ENCODE measurements at places on chromosomes 1 and 21.

DNA sequence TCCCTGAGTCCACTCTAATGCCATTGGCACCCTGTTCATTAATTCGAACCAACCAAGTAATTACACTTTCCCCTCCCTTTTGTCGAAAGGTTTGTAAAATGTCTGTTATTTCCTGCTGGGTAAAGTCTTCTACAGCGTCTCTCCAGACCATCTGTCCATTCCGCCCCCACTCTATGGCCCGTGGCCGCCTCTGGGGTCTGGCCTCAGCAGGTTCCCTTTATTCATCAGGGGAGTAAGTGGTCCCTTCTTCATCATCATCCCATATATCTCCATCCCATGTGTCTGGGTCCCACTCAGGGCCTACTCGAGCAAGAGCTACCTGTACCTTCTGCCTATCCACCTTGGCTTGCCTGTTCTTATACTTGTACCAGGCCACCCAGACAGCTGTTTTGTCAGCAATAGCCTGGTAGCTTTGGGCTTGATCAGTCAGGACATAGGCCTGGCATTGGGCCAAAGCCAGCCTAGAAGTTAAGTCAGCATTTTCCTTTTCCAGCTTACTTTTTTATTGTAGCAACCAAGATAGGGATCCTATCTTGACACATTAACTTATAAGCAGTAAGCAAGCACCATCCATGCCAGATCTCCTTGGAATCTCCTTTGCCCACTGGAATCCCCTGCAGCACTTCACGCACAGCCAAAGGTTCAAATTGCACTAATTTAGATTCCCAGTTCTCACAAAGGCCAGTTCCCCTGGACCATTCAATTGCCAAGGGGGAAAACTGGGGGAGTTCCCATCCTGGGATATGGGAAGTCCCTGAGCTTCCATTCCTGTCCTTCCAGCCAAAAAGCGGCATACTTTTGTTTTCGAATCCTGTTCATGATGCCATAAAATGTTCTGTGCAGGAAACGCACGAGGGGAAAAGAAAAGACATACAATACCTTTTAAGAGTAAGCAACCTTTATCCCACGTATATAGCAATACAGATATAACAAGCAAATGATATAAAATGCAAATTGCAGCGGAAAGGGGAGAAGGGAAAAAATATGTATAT lies 6.6 kb upstream of the STUM start:
- DNase-seq, result no peak

- DNase-seq, result no peak
These were observed 35.5 kb upstream of the SLC19A1 start for GRCh38 chr21:45577801-45578175.

- peak; percentile 40 for DNase-seq
These were observed 41.4 kb downstream of the TRIM62 start for GRCh38 chr1:33140153-33141149.

- no peak for DNase-seq
These were observed 78.8 kb downstream of the TRABD2B start for GRCh38 chr1:47918257-47918867.

DNA sequence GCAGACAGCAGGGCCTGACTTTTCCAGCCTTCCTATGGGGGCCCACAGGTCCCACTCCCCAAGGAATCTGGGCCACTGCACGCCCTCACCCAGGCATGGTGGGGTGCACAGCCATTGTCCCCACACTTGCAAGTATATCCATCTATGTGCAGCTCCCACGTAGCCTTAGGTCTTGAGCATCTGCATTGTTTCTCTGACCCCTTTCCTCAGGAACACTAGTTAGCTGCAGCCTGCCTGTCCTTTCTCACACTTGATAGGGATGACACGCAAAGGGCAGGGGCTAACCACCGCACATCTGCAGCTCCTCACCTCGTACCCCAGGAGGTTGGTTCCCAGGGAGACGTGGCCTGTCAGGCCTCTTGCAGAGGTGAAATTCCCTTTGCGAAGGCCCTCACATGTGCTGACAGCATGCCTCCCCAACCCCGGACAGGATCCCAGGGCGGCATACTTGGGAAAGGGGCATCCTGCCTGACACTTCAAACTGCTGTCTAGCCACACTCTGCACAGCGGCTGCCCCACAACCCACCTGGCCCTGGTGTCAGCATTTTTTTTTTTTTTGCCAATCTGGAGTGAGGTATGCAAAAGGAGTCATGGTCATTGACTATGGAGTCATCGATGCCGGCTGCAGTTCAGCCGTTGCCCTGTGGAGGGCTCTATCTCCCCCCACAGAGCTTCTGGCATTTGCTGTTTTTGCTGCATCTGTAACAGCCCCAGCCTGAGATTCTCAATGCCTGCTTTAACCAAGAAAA lies 5.0 kb downstream of the JMJD4 start:
- peak; percentile 81 for DNase-seq

GRCh38 chr1:205301205-205301821 lies 20.2 kb downstream of the NUAK2 start:
- DNase-seq, result peak; percentile 86

DNA sequence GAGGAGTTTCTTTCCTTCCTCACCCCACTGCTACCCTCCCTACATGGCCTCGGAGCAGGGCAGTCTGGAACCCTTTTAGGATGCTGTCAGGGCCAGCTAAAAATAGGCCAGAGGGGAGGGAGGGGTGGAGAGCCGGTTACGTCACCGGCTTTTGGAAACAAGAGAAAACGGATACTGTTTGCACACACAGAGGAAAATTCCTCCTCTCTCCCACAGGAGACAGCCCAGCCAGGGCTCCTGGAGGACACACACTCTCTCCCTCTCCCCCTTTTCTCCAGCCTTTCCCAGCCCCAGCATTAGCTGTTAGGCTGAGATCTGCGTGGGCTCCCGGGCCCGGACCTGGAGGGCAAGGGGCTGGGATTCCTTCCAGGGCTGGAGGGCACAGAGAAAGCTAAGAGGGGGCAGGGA lies 20.0 kb upstream of the ALDH4A1 start:
- peak; percentile 59 for DNase-seq

- peak; percentile 10 for DNase-seq
These were observed 436.4 kb downstream of the PLA2G4A start for GRCh38 chr1:187264995-187265602.

- no peak for DNase-seq
These were observed 36.3 kb downstream of the GPR161 start for GRCh38 chr1:168100315-168101002.

DNA sequence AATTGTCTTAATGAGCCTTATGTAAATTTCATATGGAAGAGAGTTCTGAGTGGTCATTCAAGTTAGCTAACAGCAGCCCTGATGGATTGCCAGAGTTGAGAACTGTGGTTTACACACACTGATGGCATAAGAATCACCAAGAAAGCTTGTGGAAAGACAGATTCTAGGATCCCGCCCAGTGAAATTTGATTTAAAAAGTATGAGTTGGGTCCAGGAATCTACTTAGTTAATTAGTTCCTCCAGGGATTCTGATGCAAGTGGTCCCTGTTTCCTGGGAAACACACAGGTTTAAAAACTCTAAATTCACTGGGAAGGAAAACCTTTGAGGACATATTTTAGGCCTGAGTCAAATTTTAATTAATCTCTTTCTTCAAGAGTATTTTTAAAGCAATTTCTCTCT lies 144.3 kb downstream of the NTPCR start:
- DNase-seq, result no peak

GRCh38 chr1:84479998-84480397 lies 932 bp downstream of the RPF1 start:
- DNase-seq, result no peak

DNA sequence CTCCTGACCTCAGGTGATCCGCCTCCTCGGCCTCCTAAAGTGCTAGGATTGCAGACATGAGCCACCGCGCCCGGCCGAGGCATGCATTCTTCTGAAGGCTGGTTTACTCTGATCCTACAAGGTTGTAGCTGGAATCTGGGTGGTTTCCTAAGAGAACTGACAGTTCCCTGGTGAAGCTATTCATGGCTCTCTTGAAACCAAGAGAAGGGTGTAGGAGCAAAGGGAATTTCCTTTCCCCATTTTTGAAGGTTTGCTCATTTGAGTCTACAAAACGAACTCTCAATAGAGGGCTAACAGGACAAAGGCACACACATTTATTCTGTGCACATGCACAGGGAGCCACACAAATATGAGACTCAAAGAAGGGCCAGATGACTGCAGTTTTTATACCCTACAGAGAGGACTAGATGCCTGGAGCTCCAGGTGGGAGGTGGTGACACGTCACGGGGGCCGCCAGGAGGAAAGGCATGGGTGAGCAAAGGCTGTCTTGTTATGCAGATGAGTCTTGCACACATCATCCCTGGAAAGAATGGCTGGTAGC lies 49.5 kb upstream of the ERRFI1 start:
- no peak for DNase-seq

- no peak for DNase-seq
These were observed 36.6 kb upstream of the HMGN1 start for GRCh38 chr21:39385299-39386145.

- DNase-seq, result no peak
These were observed 56.9 kb downstream of the COP1 start for GRCh38 chr1:176149939-176150807.

DNA sequence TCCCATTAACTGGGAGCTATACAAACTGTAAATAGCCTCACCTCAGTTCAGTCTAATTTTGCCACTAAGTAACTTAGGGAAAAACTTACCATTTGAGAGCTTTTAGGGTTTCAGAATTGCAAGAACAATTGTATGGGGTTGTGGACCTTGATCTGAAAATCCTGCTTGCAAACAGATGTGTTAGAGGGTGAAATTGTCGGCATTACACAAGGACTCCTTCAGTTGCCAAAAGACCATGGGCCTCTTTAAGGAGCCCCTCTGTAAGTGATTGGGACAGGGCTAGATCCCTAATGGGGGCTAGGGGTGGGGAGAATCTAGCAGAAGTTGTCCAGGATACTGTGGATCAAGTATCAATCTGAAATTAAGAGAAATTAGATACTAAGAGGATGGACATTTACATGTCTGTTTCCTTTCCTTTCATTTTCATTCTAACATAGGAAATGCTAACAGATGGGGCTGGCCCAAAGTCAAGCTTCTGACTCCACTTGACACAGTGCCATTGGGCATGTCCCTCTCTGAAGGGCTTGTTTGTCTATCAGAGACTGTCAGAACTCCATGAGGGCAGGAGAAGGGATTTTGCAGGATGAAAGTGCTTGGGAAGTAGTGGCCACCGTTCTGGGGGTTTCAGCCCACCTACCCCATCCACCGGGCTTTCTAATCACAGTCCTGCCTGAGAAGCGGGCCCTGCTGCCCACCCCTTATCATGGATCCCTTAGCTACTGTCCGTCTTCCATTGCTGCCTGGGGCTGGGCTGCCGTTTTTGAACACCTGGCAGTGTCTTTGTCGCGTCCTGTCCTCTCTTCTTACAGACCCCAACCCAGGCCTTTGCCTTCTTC lies 54.7 kb downstream of the STUM start:
- DNase-seq, result no peak

GRCh38 chr1:183165456-183165855 lies 20.6 kb upstream of the LAMC2 start:
- DNase-seq, result no peak

DNA sequence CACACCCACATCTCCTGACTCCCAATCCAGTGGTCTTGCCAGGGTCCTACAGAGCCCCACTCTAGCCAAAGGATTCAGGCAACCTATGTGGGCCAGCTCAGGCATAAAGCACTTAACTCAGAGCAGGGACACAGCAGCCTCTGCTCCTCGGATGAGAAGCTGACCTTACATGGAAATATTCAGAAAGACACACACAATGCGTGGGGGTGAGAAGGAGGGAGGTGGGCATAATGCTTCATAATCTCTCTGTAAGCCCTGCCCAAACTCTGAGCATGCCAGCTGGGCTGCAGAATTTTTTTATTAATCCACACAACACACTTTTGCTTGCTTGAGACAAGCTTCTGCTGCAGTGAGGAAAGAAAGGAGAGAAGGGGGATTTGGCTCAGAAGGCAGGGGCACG lies 21.6 kb downstream of the KCND3 start:
- DNase-seq, result no peak

DNA sequence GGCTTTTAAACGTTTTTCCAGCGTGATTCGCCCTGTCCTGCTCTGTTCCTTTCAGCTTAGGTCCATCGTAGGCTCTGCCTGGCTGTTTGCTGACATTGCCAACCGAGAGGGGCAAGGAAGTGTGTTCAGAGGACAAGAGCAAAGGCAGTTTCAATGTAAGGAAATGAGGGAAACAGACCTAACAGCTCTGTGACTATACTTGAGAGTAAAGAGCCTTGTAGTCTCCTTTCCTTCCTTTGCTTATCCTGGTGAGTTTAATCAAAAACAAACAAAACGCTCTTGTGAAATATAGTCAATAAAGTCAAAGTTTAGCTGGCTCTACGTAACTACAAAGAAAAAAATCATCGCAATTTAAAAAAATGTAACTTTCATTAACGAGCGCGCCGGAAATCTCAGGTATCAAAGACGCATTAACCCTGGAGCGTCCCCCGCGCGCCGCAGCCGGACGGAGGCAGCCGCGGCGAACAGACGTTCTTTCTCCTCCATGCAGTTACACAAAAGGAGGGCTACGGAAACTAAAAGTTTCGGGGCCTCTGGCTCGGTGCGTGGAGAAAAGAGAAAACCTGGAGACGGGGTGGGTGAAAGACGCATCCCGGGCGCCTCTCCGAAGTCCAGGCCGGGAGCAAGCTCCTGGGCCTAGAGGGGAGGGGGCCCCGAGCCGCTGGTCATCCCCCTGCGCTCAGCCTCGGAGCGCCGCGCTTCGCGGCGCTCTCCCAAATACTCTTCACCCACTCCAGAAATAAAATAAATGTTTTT lies 617 bp upstream of the ADGRL2 start:
- no peak for DNase-seq

- DNase-seq, result no peak
These were observed 228.7 kb upstream of the CAMK1G start for GRCh38 chr1:209354840-209355165.

DNA sequence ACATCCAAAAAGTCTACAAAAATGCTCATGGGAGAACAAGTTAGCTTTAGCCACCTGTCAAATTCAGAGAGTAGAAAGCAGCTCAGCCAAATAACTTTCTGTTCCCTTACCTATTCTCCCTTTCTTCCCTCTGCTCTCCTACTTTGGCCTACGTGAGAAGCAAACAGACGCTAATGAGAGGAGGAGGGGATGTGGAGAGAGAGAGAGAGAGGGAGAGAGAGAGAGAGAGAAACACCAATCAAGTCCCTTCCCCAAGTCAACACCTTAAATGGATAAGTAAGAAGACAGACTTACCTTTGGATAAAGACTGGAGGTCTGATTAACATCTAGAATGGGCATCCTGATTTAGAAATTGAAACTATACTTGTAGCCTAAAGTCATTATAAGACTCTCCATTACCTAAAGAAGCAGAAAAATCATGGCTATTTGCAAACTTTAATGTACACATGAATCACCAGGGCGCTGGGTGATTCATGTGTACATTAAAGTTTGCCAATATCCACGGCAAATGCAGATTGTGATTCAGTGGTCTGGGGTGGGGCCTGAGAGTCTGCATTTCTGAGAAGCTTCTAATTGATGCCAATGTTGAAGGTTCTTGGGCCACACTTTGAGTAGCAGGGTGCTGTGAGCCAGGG lies 13.1 kb upstream of the DUSP12 start:
- DNase-seq, result no peak

- no peak for DNase-seq
These were observed 28.4 kb upstream of the LDLRAP1 start for GRCh38 chr1:25515033-25515432.

- DNase-seq, result no peak
These were observed 71.1 kb downstream of the SKI start for GRCh38 chr1:2299131-2299627.

GRCh38 chr1:84961316-84961715 lies 35.6 kb downstream of the MCOLN2 start:
- DNase-seq, result no peak

All from H54 (cell line).